Skin of body (tissue), 3 donors: ENCODE measurements at places on chromosomes 7 and 10.

DNA sequence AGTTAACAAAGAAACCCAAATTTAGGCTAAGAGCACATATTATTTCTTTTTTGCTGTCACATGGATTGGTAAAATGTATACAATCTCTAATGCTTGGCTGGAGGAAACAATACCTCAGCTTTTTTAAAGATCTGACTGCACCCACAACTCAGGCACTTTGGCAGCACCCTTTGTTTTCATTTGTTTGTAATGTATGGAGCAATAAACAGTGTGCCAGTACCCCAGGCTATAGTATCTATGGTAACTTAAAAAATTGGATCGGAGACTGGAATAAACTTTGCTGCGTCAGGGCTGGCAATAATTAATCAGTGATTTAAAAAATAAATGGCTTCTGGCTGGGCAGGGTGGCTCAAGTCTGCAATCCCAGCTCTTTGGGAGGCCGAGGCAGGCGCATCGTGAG is 27.2 kb downstream of the POLR1F start:
- DNase-seq: no peak

- no peak for DNase-seq
Measured at GRCh38 chr10:119333146-119333792, 125.9 kb downstream of the GRK5 start.

- no peak for DNase-seq
Measured at GRCh38 chr7:129778770-129779601, 167.5 kb downstream of the NRF1 start.

DNA sequence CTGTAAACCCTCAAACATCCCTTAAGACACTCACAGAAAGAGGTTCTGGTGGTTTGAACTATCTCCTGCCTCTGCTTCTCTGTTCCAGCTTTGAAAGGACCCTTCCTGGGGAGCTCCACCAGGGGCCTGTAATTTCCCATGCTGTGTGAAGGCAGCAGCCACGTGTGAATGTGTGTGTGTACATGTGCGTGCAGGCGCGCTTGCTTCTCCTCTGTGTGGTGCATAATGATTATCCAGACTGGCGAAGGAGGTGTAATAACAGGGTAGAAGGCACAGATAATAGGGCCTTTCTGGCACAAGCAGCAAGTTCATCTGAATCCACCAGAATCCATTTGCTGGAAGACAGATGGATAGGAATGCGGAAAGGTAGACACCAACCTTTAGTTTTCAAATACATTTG is 466.5 kb downstream of the GRID1 start:
- no peak for DNase-seq

DNA sequence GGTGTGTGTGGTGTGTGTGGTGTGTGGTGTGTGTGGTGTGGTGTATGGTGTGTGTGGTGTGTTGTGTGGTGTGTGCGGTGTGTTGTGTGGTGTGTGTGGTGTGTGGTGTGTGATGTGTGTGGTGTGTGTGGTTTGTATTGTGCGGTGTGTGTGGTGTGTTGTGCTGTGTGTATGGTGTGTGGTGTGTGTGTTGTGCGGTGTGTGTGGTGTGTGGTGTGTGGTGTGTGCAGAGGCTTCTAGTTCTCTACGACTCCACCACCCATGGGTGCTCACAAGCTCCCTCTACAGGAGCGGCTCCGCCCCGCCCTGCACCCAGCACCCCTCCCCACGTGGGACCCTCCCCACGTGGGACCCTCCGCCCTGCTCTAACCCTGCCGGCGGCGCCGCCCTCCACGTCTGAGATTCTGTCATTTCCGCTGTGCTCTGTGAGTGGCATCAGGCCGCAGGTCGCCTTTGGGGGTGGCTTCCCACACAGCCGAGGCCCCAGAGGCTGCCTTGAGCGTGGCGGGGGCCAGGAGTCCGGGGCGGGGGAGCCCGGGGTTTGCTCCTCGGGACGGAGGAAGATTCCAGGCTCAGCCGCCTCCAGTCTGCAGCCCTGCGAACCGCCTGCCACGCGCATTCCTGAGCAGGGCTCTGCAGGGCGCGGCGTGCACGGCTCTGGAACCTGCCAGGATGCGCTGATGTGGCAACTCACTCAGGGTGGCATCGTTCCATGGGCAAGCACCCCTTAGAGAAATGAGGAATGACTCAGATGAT is 37.0 kb upstream of the DNAJB6 start:
- DNase-seq: no peak

- no peak for DNase-seq
Measured at GRCh38 chr10:123034332-123034731, 25.5 kb downstream of the ACADSB start.

- DNase-seq: no peak
Measured at GRCh38 chr7:54705436-54705835, 53.6 kb downstream of the SEC61G start.

GRCh38 chr10:13685885-13686284 is 99.1 kb downstream of the PRPF18 start:
- DNase-seq: no peak

GRCh38 chr7:158101821-158102450 is 485.7 kb downstream of the PTPRN2 start:
- DNase-seq: no peak

GRCh38 chr10:22648547-22648961 is 65.8 kb downstream of the PIP4K2A start:
- DNase-seq: peak; percentile 57
